ENCODE measurements at places on chromosomes 12 and 14.

DNA sequence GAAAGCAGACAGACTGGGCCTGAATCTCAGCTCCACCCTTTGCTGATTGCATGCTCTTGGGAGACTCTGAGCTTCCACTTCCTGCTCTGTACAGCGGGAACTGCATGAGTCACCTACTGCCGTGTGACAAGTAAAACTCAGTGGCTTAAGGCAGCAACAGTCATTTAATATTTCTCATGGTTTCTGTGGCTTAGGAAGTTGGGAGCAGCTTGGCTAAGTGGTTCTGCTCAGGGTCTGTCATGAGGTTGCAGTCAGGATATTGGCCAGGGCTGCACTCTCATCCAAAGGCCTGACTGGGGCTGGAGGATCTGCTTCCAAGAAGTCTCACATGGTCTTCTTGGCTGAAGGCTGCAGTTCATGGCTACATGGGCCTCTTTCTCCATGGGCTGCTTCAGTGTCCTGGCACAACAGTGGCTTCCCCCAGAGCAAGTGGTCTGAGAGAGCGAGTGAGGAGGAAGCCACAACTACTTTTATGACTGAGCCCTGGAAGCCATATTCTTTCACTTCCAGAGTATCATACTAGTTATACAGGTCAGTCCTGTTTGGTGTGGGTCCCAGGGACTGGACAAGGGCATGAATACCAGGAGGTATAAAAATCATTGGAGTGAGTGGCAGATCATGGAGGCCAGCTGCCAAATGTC is 49.7 kb downstream of the FAM222A start:
- no peak for DNase-seq

DNA sequence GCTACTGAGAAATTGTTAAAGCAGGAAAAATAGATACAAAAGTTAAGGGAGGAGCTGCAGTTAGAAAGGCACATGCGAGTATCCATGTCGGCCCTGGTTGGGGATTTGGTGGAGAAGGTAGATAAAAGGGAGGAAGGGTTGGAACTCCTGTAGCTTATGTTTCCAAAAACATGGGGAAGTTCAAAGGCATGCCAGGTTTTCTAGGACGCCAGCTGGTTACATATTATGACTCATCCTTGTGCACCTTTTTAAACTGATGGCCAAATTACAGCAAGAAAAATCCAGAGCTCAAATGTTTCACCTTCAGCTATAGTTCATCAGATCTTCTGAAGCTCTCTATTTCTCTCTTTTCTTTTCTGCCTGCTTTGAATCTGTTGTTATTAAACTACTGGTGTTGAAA is 13.2 kb upstream of the MAP4K5 start:
- no peak for DNase-seq

GRCh38 chr12:65725376-65725775 is 98.9 kb upstream of the HMGA2 start:
- DNase-seq = no peak

DNA sequence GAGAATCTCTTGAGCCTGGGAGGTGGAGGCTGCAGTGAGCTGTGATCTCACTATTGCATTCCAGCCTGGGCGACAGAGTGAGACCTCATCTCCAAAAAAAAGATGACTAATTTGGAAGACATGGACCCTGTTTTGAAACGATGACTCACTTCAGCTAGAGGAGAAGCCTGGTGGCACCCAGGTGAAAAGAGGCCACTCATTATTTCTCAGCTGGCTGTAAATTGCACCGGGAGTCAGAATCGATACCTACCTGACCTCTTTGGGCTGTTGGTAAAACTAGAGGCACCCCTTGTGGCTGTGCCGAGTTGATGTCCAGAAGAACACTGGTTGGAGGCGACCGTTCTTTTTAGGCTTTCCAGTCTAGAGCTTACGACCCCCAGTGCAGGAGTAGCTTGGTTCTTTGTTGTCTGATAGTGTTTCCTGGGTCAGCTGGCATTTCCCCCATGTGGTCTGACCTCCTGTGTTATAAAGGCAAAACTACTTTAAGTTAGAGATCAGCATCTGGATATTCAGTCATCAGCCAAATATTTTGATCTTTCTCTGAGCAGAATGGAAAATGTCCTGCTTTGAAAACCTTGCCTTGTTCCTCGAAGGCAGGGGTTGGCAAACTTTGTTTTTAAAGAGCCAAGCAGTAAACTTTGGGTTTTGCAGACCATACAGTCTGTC is 93.2 kb downstream of the CHST11 start:
- no peak for DNase-seq

GRCh38 chr14:85562630-85563029 is 32.7 kb downstream of the FLRT2 start:
- DNase-seq = no peak

- DNase-seq = no peak
Measured at GRCh38 chr14:104880584-104881210, 15.6 kb downstream of the CEP170B start.

All from BJ (cell line).